ENCODE measurements at places on chromosomes 4 and X. TPM values are rescaled to one million over a fixed set of nuclear protein-coding genes. Genes with fewer than 3 reads are reported as not detected.
A peak's percentile ranks its signal among the peaks of the same experiment; 100 is the strongest.

Gene REELD1
- not detected for total RNA-seq

Gene FRMPD4
- not detected for total RNA-seq

Gene CSAG2
- not detected for total RNA-seq

Gene LGI2
- not detected for total RNA-seq

Gene RAB9B
- total RNA-seq = 0.62 TPM

Gene POLN
- total RNA-seq = 1.4 TPM

DNA sequence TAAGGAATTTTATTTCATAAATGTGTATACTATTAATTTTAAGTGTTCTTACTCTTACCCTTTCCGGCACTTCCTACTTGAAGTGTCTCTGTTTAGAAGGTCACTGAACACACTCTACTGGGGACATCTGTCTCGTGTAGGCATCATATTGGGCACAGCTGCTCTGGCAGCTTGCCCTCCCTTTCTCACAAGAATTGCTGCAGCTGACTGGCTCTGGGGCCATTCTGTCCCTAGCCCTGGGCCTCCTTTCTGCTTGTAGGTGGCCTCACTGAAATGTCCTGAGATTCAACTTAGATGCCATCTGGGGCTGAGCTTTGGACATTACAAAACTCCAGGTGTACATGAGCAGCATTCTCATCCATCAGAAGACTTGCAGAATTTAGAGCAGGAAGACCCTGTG lies 49.6 kb downstream of the SMAD1 start:
- H3K4me3 ChIP-seq = no peak overlapping the region
- H3K27ac ChIP-seq = no peak overlapping the region
- DNase-seq = no peak
- H3K36me3 ChIP-seq = no peaks in the 10 kb centered on the region
- H3K4me1 ChIP-seq = peaks cover 7% of the 10 kb centered on the region

DNA sequence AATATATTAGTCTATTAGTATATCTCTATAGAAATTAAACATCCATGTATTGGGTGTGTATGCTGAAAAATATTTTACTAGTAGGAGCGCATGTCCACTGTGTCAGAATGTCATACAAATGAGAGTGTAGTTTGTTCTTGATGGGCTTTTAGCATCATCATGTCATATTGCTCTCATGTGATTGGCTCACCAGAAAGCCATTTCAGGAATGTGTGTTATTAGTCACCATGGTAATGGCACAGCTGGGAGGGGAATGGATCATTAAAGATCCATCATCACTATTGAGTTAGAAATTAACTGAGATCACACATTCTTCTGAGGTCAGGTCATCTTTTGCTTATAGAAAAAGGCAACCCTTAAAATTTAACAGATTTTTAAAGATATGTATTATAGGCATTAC lies 77.3 kb downstream of the PHEX start:
- H3K4me1 ChIP-seq = no peaks in the 10 kb centered on the region
- no peak for DNase-seq
- no peak overlapping the region for H3K27ac ChIP-seq
- H3K4me3 ChIP-seq = no peak overlapping the region
- no peaks in the 10 kb centered on the region for H3K27me3 ChIP-seq

DNA sequence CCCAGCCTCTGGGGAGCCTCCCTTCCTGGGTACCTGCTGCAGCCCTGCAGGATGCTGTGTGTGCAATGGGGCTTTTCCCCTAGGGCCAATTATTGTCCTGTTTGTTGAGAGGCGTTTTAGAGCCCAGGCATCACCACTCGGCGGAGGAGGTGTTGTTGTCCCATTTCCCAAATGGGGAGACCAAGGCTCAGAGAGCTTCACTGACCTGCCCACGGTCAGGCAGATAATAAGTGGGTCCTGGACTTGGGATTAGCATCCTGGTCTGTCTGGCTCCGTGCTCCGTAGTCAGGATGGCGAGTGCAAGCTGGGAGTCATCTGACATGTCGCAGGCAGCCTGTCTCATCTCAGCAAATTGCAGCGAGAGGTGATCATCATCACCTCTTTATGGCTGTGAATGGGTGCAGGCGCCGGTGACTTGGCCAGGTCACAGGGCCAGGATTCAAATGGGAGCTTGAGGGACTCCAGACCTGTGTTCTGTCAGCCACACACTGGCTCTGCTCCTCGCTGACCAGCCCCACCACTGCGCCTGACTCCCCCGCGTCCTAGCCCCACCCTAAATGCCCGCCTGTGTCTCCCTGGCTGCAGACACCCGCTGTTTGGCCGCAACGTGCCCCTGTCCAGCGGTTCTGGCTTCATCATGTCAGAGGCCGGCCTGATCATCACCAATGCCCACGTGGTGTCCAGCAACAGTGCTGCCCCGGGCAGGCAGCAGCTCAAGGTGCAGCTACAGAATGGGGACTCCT lies 16.6 kb downstream of the HTRA3 start:
- H3K27ac ChIP-seq = no peak overlapping the region
- H3K4me3 ChIP-seq = no peak overlapping the region
- H3K27me3 ChIP-seq = no peaks in the 10 kb centered on the region
- DNase-seq = no peak
- H3K36me3 ChIP-seq = no peaks in the 10 kb centered on the region

GRCh38 chr4:151329217-151330007 lies 4.0 kb upstream of the SH3D19 start:
- no peak overlapping the region for H3K4me3 ChIP-seq
- no peak overlapping the region for H3K27ac ChIP-seq
- no peak for DNase-seq
- H3K4me1 ChIP-seq = peaks cover 2% of the 10 kb centered on the region
- H3K27me3 ChIP-seq = peaks cover 30% of the 10 kb centered on the region

DNA sequence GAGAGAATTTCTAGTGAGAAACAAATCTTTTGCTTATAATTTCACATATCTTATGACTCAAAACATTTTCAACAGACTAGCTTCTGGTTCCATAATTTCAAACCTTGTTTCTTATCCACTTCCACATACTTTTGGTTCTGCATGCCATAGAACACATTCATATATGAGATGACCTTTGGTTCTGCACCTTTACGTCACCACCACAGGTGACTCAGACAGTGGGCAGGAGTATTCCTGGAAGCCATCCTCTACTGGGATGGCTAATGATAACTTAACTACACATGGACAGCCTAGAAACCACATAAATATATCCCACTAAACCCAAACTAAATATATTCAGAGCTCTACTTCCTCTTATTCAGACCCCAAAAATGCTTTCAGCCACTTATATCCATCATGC lies 133.3 kb downstream of the DCK start:
- no peaks in the 10 kb centered on the region for H3K36me3 ChIP-seq
- DNase-seq = no peak
- H3K4me3 ChIP-seq = no peak overlapping the region
- no peaks in the 10 kb centered on the region for H3K27me3 ChIP-seq
- no peaks in the 10 kb centered on the region for H3K4me1 ChIP-seq
- H3K27ac ChIP-seq = no peak overlapping the region

DNA sequence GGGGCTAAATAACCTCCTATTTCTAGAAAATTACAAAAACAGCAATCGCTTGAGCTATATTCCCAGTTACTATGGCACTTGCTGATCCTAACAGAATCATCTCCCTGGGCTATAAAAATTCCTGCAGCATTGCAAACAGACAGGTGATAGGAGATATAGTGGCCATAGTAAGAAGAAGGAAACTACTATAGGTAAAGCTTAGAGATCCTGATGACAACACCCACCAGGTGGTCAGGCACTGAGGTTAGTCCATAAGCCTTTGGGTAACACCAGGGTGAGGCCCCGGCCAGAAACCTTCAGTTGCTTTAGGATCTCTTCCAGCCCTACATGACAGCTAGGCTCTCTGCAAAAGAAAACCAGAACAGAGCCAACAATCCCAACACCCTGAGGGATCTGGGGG lies 197.9 kb upstream of the PPP1R2C start:
- no peak for DNase-seq
- no peaks in the 10 kb centered on the region for H3K36me3 ChIP-seq
- peaks cover 5% of the 10 kb centered on the region for H3K4me1 ChIP-seq
- H3K4me3 ChIP-seq = no peak overlapping the region
- H3K27ac ChIP-seq = no peak overlapping the region

GRCh38 chr4:172207258-172207657 lies 394.1 kb downstream of the GALNTL6 start:
- no peaks in the 10 kb centered on the region for H3K27me3 ChIP-seq
- no peaks in the 10 kb centered on the region for H3K4me1 ChIP-seq
- H3K4me3 ChIP-seq = no peak overlapping the region
- DNase-seq = no peak
- no peaks in the 10 kb centered on the region for H3K36me3 ChIP-seq

DNA sequence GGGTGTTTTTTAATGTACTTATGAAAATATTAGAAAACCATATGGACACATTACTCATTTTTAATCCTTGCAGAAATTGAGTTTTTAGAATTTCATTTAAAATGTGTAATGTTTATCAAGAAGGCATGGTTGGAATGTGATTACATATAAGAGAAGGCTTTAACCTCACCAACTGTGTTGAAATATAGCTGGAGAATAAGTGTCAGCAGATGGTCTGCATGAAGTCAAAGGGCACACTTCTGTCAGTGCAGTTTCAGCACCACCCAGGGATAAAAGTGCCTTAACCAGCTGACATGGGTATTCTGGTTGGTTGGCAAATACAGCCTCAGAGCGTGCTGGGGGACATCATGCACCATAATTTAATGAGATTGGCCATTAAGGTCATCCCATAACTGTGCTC lies 21.2 kb upstream of the ANTXR2 start:
- peaks cover 13% of the 10 kb centered on the region for H3K4me1 ChIP-seq
- peaks cover 42% of the 10 kb centered on the region for H3K27me3 ChIP-seq
- H3K36me3 ChIP-seq = no peaks in the 10 kb centered on the region
- no peak overlapping the region for H3K4me3 ChIP-seq
- DNase-seq = no peak
- no peak overlapping the region for H3K27ac ChIP-seq

DNA sequence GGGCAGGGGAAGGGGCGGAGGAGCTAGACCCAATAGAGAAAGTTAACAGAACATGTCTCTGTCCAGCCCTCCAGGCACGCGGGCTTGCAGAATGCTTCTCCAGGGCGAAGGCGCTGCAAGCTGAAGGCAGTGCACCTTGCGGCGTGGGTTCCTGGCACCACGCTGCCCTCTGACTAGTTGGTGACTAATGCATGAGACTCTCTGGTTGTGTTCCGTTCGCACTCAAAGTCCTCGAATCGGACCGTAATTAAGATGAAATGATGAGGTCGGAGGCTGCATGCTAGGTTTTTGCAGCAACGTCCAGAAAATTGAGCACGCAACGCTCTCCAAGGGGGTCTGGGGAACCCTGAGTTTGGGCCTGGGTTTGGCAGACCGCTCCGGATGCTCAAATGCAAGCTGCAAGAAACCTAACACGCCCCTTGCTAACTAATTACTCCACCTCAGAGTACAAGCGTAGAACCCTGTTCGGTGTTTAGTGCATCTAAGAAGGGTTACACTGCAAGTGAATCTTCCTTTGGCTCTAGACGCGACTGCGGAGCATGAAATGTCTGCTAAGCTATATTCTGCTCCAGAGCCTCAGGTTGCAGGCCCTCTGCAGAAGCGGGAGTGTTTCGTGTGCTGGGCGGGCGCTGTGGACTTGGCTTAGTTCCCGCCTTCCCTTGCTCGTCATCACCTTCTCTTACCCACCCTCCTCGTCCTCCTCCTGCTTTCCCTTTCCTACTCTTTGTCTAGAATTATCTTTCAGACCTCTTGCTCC lies 57.1 kb upstream of the NKAP start:
- no peak for DNase-seq
- H3K36me3 ChIP-seq = no peaks in the 10 kb centered on the region
- no peak overlapping the region for H3K4me3 ChIP-seq

DNA sequence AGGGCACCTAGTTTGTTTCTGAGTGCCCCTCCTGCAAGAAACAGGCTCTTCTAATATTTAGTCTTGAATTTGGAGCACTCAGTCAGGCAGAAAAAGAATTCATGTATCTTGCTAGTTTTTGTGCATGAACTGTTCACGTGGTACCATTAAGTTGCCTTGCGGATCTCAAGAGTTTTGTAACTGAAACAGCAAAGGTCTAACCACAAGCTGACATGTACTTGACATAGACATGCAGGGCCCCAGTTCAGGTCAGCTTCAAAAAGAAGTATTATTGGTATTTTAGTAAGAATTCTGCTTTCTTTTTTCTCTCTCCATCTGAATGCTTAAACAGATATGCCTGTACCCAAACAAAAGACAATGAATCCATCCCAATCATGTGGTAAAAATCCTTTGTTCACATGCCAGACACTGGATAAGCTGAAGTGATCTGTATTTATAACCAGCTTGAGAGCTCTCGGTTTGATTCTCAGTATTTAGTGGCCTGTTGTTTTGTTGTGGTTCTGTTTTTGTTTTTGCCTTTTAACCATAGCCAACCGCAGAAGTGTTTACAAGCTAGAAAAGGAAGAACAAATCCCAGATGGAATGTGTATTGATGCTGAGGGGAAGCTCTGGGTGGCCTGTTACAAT lies 13.0 kb downstream of the RGN start:
- H3K36me3 ChIP-seq = no peaks in the 10 kb centered on the region
- H3K27me3 ChIP-seq = no peaks in the 10 kb centered on the region
- peak overlapping the region; percentile 3 for H3K27ac ChIP-seq
- no peak overlapping the region for H3K4me3 ChIP-seq
- H3K4me1 ChIP-seq = peaks cover 14% of the 10 kb centered on the region

GRCh38 chr4:11286533-11286932 lies 142.2 kb downstream of the HS3ST1 start:
- DNase-seq = no peak
- H3K4me1 ChIP-seq = no peaks in the 10 kb centered on the region
- no peaks in the 10 kb centered on the region for H3K36me3 ChIP-seq
- H3K4me3 ChIP-seq = no peak overlapping the region

Data from activated T-helper 2 cell treated with anti-CD3 and anti-CD28 coated beads, Interferon-gamma antibody, Interleukin-2, Interleukin-4, amounts not matched to agents 10 μg/mL and 5 μg/mL and 100 μg/mL, durations not matched to agents 14 hours and 24 hours and 36 hours (primary cell).